ENCODE measurements at places on chromosomes 1 and 21. TPM values are rescaled to one million over a fixed set of nuclear protein-coding genes. Genes with fewer than 3 reads are reported as not detected.

MARK1 gene
- 0.30 TPM for total RNA-seq

CSMD2 gene
- 3.7 TPM for total RNA-seq

LAD1 gene
- not detected for total RNA-seq

SSR2 gene
- 519 TPM for total RNA-seq

CADM3 gene
- total RNA-seq = not detected

CRNN gene
- not detected for total RNA-seq

KRTAP21-3 gene
- total RNA-seq = not detected

SGIP1 gene
- total RNA-seq = 14.9 TPM

DPT gene
- total RNA-seq = 5.5 TPM

PCP4 gene
- not detected for total RNA-seq

BRDT gene
- total RNA-seq = not detected

C1orf53 gene
- 3.6 TPM for total RNA-seq

PERM1 gene
- 0.12 TPM for total RNA-seq

PRRX1 gene
- total RNA-seq = 167 TPM

SERPINC1 gene
- not detected for total RNA-seq

C4BPA gene
- not detected for total RNA-seq

FLG2 gene
- not detected for total RNA-seq

ACTL8 gene
- total RNA-seq = 0.47 TPM

DCST2 gene
- not detected for total RNA-seq

SLC35F3 gene
- not detected for total RNA-seq

MCOLN2 gene
- total RNA-seq = under 0.01 TPM

MRPL9 gene
- 74.6 TPM for total RNA-seq

Data from smooth muscle cell of the coronary artery (primary cell).